Activated naive CD8-positive, alpha-beta T cell treated with anti-CD3 and anti-CD28 coated beads for 36 hours (primary cell): ENCODE measurements at places on chromosomes 2 and 18.

DNA sequence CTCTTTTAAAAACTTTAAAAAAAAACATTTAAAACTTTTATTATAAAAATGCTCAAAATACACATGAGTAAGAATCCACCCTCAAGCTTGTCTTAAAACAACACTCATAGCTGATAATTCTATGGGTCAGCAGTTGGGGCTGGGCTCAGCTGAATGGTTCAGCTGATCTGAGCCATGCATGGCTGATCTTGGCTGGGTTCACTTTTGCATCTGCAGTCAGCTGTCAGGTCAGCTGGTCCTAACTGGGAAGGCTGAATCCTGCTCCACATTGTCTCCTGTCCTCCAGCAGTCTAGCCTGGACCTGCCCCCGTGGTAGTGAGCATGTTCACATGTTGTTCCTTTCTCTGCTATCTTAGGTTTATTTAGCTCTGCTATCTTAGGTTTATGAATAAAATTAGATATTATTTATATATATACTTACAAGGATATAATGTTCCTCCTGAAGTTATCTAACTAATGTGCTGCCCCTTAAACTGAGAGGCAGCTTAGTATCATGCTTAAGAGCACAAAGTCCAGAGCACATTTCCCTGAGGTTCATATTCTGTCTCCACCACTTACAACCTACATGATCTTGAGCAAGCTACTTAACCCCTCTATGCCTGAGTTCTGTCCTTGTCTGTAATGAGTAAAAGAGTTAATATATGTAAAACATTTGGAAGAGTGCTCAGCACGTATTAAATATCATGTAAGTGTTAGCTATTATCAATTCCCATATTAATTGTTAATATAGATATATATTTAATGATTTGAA is 309.4 kb downstream of the PTPRM start:
- H3K36me3 ChIP-seq = no peaks in the 10 kb centered on the region
- no peak overlapping the region for H3K4me3 ChIP-seq
- no peak for DNase-seq
- no peaks in the 10 kb centered on the region for H3K4me1 ChIP-seq
- H3K27ac ChIP-seq = no peak overlapping the region

- no peaks in the 10 kb centered on the region for H3K36me3 ChIP-seq
- H3K4me1 ChIP-seq = no peaks in the 10 kb centered on the region
- H3K4me3 ChIP-seq = no peak overlapping the region
- H3K27me3 ChIP-seq = peaks cover 3% of the 10 kb centered on the region
- H3K27ac ChIP-seq = no peak overlapping the region
- DNase-seq = no peak
These were observed 303.1 kb upstream of the VWC2L start for GRCh38 chr2:214107726-214108125.

GRCh38 chr2:31216734-31217133 is 581 bp downstream of the CAPN14 start:
- H3K36me3 ChIP-seq = no peaks in the 10 kb centered on the region
- H3K27me3 ChIP-seq = no peaks in the 10 kb centered on the region
- no peak for DNase-seq

- H3K27ac ChIP-seq = no peak overlapping the region
- DNase-seq = no peak
- no peaks in the 10 kb centered on the region for H3K4me1 ChIP-seq
- no peaks in the 10 kb centered on the region for H3K36me3 ChIP-seq
These were observed 5.1 kb upstream of the PAX8 start for GRCh38 chr2:113283704-113284284.

- no peak overlapping the region for H3K4me3 ChIP-seq
- H3K36me3 ChIP-seq = no peaks in the 10 kb centered on the region
- H3K27me3 ChIP-seq = no peaks in the 10 kb centered on the region
- H3K27ac ChIP-seq = no peak overlapping the region
- H3K4me1 ChIP-seq = no peaks in the 10 kb centered on the region
- no peak for DNase-seq
These were observed 24.3 kb downstream of the DSC2 start for GRCh38 chr18:31077878-31078277.

DNA sequence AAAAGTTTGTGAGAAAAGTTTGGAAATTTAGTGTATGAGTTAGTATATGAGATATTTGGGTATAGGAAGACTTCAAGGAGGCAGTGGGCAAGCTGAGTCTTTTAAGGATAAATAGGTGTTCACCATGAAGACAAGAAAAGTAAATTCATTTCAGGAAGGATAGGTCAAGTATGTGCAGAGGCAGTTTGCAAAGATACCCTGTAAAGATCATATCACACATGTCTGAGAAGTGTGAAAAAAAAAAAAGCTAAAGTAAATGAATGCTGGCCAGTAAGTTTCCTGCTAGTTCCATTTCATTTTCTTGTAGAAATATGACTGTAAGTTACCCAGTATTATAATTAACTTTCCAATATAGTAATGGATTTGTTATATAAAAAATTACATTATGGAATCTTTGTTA is 131.0 kb downstream of the PHLPP1 start:
- H3K27me3 ChIP-seq = no peaks in the 10 kb centered on the region
- no peak overlapping the region for H3K4me3 ChIP-seq
- DNase-seq = no peak
- peaks cover 17% of the 10 kb centered on the region for H3K4me1 ChIP-seq

DNA sequence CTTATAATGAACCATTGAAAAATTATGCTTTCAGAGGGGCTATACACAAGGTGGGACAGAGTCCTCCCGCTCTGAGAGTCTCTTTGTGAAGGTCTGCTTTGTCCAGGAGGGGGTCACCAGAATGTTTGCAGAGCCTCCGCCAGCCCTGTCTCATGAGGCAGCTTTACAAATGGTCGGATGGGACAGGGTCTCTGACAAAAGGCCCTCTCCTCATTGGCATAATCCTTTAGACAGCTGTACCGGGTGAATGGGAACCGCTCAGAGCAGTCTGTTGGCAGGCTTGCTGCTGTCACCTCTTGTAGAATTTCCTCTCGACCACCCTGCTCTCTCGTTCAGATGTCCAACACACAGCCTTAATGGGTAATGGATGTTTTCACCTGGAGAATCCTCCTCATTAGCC is 40.2 kb upstream of the TGIF1 start:
- no peak for DNase-seq
- no peak overlapping the region for H3K4me3 ChIP-seq
- H3K4me1 ChIP-seq = peaks cover 23% of the 10 kb centered on the region
- no peaks in the 10 kb centered on the region for H3K27me3 ChIP-seq

DNA sequence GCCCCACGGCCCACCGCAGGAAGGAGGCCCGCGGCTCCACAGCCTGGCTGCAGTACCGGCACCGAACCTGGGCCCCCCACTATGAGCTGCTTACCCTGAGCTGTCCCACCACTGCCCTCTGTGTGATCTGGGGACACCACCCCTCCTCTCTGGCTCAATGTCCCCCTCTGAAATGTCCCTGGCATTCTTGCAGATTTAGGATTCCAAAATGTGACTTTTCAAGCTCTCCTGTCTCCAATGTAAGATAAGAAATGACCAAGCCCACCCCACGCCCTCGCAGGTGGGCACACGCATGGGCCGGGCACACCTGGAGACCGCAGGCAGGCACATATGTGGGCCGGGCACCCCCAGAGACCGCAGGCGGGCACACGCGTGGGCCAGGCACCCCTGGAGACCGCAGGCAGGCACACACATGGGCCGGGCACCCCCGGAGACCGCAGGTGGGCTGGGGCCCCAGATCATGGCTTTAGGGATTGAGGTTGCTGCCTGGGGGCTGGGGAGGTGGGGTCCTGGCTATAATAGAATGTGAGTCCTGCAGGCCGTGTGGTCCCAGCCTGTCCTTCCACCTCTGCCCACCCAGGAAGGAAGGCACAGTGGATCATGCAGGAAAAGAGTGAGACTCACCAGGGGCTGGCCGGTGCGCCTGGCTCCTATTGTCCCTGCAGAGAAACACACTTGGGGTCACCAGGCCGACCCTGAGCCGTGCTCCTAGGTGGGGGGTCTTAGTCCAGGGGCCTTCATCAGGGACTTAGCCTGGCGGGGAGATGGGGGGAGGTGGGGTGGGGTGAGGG is 7.2 kb downstream of the PDCD1 start:
- H3K27me3 ChIP-seq = no peaks in the 10 kb centered on the region
- peaks cover 2% of the 10 kb centered on the region for H3K36me3 ChIP-seq
- H3K4me3 ChIP-seq = no peak overlapping the region
- no peak for DNase-seq
- peaks cover 7% of the 10 kb centered on the region for H3K4me1 ChIP-seq

GRCh38 chr2:59935005-59935404 is 618.4 kb downstream of the BCL11A start:
- no peaks in the 10 kb centered on the region for H3K27me3 ChIP-seq
- DNase-seq = no peak
- no peak overlapping the region for H3K4me3 ChIP-seq
- H3K4me1 ChIP-seq = peaks cover 7% of the 10 kb centered on the region

- no peak overlapping the region for H3K4me3 ChIP-seq
- no peak overlapping the region for H3K27ac ChIP-seq
- no peak for DNase-seq
- H3K27me3 ChIP-seq = no peaks in the 10 kb centered on the region
- H3K36me3 ChIP-seq = no peaks in the 10 kb centered on the region
- H3K4me1 ChIP-seq = no peaks in the 10 kb centered on the region
These were observed 142.7 kb upstream of the KLHL14 start for GRCh38 chr18:32915516-32915915.

DNA sequence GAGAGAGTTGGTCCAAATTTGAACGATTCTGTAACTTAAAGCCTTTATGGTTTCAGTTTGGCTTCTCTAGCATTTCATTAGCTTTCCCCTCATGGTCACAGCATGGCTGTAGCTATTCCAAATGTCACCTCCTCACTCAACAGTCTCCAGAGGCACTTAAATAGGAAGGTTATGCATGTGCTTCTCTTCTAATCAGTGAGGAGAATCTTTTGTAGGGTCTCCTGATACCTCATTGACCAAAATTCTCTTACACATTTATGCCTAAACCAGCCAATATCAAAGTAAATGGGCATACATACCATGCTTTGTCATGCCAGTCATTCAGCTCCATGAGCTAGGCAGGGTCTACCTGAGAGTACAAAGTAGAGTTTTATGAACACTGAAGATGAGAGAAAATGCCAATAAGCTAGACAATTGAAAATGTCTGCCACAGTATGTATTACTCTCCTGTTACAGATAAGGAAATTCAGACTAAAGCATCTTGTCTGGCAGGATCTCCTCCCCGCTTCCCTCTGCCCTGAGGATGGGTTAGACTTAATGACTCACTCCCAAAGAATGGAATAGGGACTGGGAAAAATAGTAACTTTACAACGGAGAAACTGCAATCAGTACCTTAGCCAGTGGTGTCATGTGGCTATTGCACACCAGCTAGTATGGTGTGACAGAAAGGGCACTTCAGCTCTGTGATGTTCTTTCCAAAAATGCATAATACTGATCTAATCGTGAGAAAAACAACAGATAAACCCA is 15.4 kb downstream of the DSG2 start:
- DNase-seq = no peak
- no peak overlapping the region for H3K4me3 ChIP-seq
- H3K27me3 ChIP-seq = peaks cover 4% of the 10 kb centered on the region
- H3K4me1 ChIP-seq = no peaks in the 10 kb centered on the region
- H3K27ac ChIP-seq = no peak overlapping the region

GRCh38 chr2:234701421-234701820 is 204.5 kb upstream of the ARL4C start:
- peaks cover 3% of the 10 kb centered on the region for H3K36me3 ChIP-seq
- no peak overlapping the region for H3K4me3 ChIP-seq
- peaks cover 2% of the 10 kb centered on the region for H3K4me1 ChIP-seq
- no peak overlapping the region for H3K27ac ChIP-seq

- no peak overlapping the region for H3K27ac ChIP-seq
- H3K4me1 ChIP-seq = no peaks in the 10 kb centered on the region
- DNase-seq = no peak
These were observed 319.8 kb downstream of the CTNNA2 start for GRCh38 chr2:79832511-79833234.

DNA sequence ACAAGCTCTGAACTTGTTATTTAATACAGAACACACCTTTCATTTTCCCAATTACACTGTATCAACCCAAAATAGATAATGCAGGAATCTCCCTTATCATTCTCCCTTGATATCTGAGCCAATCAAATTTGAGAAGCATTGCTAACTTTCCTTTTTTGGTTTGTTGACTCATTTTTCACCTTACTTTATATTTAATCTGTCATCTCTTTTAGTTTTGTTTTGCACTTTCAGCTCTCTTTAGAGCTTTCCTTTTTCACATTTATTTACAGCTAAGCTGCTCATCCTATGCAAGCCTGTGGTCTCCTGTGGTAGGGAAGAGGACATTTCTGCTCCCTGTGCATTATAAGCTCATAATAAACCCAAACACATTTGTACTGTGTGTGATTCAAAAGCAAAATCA is 50.1 kb downstream of the ITGAV start:
- H3K27me3 ChIP-seq = no peaks in the 10 kb centered on the region
- H3K27ac ChIP-seq = peak overlapping the region; percentile 59
- peaks cover 8% of the 10 kb centered on the region for H3K36me3 ChIP-seq
- peaks cover 25% of the 10 kb centered on the region for H3K4me1 ChIP-seq

DNA sequence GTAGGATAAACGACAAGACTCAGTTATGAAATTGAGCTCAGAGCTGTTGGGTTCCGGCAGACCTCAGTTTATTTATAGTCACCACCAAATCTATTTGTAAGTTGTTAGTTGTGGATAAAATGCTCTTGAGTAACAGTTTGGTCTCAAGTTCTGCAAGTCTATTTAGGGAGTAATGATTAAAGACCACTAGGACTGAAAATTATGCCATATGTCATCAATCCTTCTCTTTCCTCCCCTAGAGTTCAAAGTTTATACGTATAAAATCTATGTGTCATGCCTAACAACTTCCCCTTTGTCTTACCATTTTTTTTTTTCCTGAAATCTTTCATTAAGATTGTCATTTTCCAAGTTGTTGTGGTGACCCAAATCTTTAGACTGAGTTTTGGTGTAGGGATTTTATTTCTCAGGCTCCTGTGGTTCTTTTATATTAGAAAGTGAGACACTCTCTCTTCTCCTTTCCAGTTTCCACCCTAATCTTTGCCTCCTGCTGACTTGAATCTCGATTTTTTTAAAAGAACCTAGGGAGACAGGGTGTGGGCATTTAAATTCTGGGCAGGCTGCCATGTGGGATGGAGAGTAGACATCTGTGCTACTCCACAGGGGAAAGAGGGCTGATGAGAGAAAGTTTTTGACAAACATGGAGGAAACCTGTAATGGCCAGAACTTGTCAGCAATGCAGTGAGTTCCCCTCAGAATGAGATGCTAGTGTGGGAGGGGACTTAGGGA is 51.0 kb downstream of the LAMA3 start:
- H3K27me3 ChIP-seq = peaks cover 8% of the 10 kb centered on the region
- DNase-seq = no peak
- H3K36me3 ChIP-seq = no peaks in the 10 kb centered on the region

- DNase-seq = no peak
- H3K27ac ChIP-seq = no peak overlapping the region
- H3K27me3 ChIP-seq = no peaks in the 10 kb centered on the region
- H3K4me1 ChIP-seq = peaks cover 15% of the 10 kb centered on the region
- H3K4me3 ChIP-seq = no peak overlapping the region
These were observed 64.1 kb downstream of the TRAPPC12 start for GRCh38 chr2:3443506-3444084.

- no peaks in the 10 kb centered on the region for H3K27me3 ChIP-seq
- no peak overlapping the region for H3K4me3 ChIP-seq
- no peak overlapping the region for H3K27ac ChIP-seq
- DNase-seq = no peak
- H3K4me1 ChIP-seq = no peaks in the 10 kb centered on the region
These were observed 15.7 kb upstream of the C2orf69 start for GRCh38 chr2:199895406-199895805.
